ENCODE measurements at places on chromosomes 3 and 15.

DNA sequence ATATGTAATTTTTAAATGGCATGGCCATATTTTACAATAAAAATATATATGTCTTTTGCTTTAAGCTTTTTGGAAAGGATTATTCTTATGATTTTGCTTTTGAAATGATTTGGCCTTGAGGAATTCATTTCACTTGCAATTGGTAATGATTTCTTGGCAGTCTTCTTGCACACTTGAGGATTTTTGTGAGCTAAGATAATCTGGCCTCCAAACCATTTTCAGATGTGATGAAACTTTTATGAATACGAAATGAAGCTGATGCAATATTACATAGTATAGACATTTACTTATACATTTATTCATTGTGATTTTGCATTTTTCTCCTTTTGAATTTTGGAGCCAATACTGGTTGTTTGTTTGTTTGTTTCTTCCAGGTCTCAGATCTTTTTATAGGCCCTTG is 6.4 kb upstream of the SH2D7 start:
- DNase-seq = no peak

- DNase-seq = no peak
Measured at GRCh38 chr3:189369636-189370035, 197.9 kb downstream of the TPRG1 start.

GRCh38 chr3:139472380-139473010 is 3.8 kb downstream of the RBP2 start:
- no peak for DNase-seq

- DNase-seq = no peak
Measured at GRCh38 chr3:15726043-15726442, 71.7 kb downstream of the ANKRD28 start.

- no peak for DNase-seq
Measured at GRCh38 chr15:69357773-69358771, 56.1 kb upstream of the KIF23 start.

- DNase-seq = no peak
Measured at GRCh38 chr3:141432904-141433303, 53.9 kb upstream of the RASA2 start.

GRCh38 chr3:115986555-115987207 is 363.4 kb downstream of the GAP43 start:
- DNase-seq = no peak

GRCh38 chr3:52663098-52663497 is 22.6 kb downstream of the PBRM1 start:
- no peak for DNase-seq

DNA sequence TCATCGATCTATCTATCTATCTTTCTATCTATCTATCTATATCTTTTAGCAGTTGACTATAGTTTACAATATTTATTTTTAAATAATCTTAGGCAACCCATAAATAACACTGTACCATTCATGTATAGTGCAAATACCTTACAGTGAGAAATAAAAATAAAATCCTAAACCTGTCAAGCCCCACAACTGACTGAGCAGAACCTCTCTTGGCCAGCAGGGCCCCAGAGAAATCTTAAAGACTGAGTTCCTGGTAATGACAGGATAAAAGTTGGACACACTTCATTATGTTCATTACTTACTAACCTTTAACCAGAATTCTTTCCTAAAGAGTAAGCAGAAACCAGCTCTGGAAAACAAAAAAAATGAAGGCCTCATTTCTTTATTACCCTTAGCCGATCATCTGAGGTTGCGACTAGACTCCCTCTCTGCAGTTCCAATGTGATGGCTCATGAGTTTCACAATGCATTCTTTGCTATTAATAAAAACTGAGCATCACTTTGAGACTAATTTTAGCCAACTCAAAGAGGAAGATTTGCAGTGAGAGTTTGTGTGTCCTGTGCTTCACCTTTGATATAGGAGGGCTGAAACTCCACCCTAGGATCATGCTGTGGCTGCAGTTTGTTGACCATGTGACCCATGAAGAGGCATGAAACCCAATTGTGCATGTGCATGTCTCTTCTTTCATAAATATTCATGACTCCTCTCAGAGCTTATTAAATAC is 1072.0 kb downstream of the NSUN3 start:
- no peak for DNase-seq

GRCh38 chr3:65351753-65352152 is 664.0 kb upstream of the ADAMTS9 start:
- DNase-seq = no peak

- DNase-seq = no peak
Measured at GRCh38 chr15:99970891-99971430, 237.7 kb upstream of the LYSMD4 start.

- no peak for DNase-seq
Measured at GRCh38 chr15:65391732-65392131, 13.9 kb upstream of the IGDCC3 start.

DNA sequence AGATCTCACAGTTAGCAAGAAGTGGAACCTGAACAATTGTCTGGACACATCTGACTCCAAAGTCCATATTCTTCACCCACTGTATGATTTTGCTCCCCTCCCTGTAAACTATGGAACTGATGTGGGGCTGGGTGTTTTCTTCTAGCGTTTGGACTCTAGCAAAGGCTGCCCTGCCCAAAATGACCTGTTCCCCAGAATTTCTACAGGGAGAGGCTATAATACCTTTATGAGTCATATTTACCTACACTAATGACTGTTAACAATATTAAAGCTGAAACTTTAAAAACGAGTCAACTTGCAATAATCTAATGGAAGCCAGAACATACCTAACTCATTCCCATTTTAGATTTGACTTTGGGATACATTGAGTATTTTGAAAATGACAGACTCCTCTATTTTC is 531.2 kb upstream of the CFAP20DC start:
- no peak for DNase-seq
